Thoracic aorta (tissue), 2 donors: ENCODE measurements at places on chromosomes 2 and 18. TPM values are rescaled to one million over a fixed set of nuclear protein-coding genes. Genes with fewer than 3 reads are reported as not detected.
A peak's percentile ranks its signal among the peaks of the same experiment; 100 is the strongest.

GRCh38 chr2:111945444-111946293 lies 47.3 kb downstream of the MERTK start:
- no peak for DNase-seq
- H3K4me3 ChIP-seq, result no peak overlapping the region
- H3K36me3 ChIP-seq, result peaks cover 6% of the 10 kb centered on the region
- H3K27me3 ChIP-seq, result no peaks in the 10 kb centered on the region

DNA sequence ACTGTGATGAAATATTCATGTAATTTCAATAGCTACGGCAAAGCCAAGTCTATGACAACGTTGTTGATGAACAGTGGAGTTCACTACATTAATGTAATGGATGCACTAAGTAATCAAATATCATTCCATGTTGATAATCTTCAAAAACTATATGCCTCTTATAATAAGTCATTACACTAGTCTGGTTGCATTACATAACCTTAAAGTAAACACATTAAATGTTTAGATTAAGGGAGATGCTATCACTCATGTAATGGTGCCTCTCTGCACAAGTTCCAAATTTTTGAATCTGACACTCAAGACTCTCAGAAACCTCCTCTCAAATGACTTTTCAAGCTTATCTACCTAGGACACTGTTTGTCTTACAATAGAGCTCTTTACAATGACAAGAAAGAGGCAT lies 35.4 kb downstream of the PIEZO2 start:
- DNase-seq, result no peak
- H3K36me3 ChIP-seq, result no peaks in the 10 kb centered on the region
- no peak overlapping the region for H3K27ac ChIP-seq
- H3K4me3 ChIP-seq, result no peak overlapping the region
- H3K27me3 ChIP-seq, result no peaks in the 10 kb centered on the region
- no peaks in the 10 kb centered on the region for H3K4me1 ChIP-seq

- no peak for DNase-seq
- H3K27me3 ChIP-seq, result no peaks in the 10 kb centered on the region
- no peaks in the 10 kb centered on the region for H3K36me3 ChIP-seq
- no peak overlapping the region for H3K27ac ChIP-seq
- H3K4me3 ChIP-seq, result no peak overlapping the region
Measured at GRCh38 chr2:8926356-8926755, 77.1 kb downstream of the MBOAT2 start.

GRCh38 chr2:15675456-15676195 lies 84.0 kb downstream of the DDX1 start:
- H3K27me3 ChIP-seq, result no peaks in the 10 kb centered on the region
- no peak for DNase-seq
- H3K4me3 ChIP-seq, result no peak overlapping the region
- no peak overlapping the region for H3K27ac ChIP-seq

DNA sequence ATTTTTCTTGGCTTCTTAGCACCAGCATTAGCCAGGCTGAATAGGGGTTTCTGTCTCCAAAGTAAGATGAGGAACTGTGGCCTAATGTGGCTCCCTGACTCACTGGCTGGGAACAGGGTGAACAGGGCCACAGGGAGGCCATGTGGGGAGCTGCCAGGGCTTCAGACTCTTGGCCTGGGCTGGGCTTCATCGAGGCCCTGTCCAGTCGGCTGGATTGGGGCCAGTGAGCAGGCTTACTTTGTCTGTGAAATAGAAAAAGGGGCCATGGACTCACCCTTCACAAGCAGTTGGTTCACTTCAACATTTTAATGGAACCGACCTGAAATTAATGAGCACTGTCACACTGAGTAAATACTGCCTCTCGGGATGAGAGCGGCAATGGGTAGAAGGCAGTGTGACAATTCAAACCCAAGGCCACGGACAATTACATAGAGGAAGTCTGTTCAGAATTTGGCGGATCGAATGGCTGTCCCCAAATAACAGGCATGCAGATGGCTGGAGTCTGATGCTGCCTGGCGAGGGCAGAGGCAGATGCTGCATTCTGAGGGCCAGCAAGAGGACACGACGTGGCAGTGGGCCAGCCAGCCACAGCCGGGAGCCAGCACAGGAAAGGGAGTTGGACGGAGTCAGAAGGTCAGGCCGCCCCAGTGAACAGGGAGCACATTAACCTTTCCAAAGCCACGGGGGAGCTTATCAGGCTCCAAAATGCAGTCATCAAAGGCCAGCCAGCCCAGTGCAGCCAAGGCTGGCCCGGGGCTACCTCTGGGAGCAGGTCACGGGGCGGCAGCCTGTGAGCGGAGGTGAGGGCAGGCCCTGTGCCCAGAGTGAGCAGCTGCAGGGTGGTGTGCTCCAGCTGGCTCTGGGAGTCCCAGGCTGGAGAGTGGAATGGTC lies 146.6 kb upstream of the REV1 start:
- no peaks in the 10 kb centered on the region for H3K27me3 ChIP-seq
- peak overlapping the region; percentile 7 for H3K4me3 ChIP-seq
- peak overlapping the region; percentile 60 for H3K27ac ChIP-seq
- DNase-seq, result peak; percentile 76
- peaks cover 50% of the 10 kb centered on the region for H3K4me1 ChIP-seq

GRCh38 chr2:72497763-72498162 lies 328.1 kb downstream of the EXOC6B start:
- no peak overlapping the region for H3K4me3 ChIP-seq
- H3K36me3 ChIP-seq, result peaks cover 4% of the 10 kb centered on the region
- H3K27me3 ChIP-seq, result no peaks in the 10 kb centered on the region
- no peaks in the 10 kb centered on the region for H3K4me1 ChIP-seq
- DNase-seq, result no peak

DNA sequence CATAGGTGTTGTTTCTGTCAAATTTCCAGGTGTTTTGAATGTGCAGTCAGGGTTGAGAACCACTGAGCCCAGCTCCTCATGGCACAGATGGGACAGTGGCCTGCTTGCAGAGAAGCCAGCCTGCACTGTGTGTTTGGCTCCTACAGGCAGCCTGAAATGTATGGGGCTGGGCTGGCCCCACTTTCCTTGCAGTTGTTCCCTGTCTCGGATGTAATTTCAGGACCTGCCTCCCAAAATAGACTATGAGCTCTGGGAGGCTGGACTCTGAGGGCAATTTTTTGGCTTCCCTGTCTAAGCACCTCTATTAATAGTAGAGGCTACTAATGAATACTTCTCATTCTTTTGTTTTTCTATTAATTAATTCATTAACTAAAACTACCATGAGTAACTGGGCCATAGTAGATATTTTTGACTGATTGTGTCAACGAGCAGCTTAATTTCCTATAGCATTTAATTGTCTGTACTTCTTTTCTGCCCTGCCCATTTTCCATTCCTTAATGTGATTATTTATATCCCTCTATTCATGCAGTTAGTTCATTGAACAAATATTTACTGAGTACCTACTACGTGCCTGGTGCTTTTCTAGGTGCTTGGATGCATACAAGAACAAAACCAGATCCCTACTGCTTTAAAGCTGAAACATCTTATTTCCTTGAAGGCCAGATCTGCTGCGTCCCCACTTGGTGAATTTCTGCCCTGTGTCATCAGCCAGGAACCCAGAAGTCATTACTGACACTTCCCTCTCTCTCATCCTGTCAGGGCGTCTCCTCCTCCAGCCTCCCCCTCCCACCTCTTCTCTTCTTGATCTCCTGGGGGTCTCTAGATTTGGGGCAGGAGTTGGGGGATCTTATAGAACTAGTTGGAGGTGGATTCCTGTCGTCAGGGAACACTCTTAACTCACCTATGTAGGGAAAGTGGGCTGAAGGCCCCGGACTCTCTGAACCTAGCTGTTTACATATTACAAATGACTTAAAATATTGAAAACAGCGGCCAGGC lies 16.3 kb downstream of the DYSF start:
- H3K27me3 ChIP-seq, result no peaks in the 10 kb centered on the region
- H3K36me3 ChIP-seq, result no peaks in the 10 kb centered on the region
- H3K27ac ChIP-seq, result no peak overlapping the region
- peaks cover 5% of the 10 kb centered on the region for H3K4me1 ChIP-seq
- H3K4me3 ChIP-seq, result no peak overlapping the region
- DNase-seq, result no peak

GRCh38 chr2:80242355-80242910 lies 62.1 kb downstream of the LRRTM1 start:
- no peaks in the 10 kb centered on the region for H3K4me1 ChIP-seq
- no peak overlapping the region for H3K4me3 ChIP-seq
- DNase-seq, result no peak

GRCh38 chr2:38465789-38466127 lies 88.7 kb upstream of the ATL2 start:
- no peak overlapping the region for H3K4me3 ChIP-seq
- no peaks in the 10 kb centered on the region for H3K36me3 ChIP-seq
- no peak for DNase-seq
- H3K4me1 ChIP-seq, result peaks cover 46% of the 10 kb centered on the region
- no peaks in the 10 kb centered on the region for H3K27me3 ChIP-seq
- peak overlapping the region; percentile 60 for H3K27ac ChIP-seq

GRCh38 chr2:2318949-2319348 lies 12.1 kb downstream of the MYT1L start:
- no peaks in the 10 kb centered on the region for H3K36me3 ChIP-seq
- no peaks in the 10 kb centered on the region for H3K4me1 ChIP-seq
- no peak for DNase-seq
- no peaks in the 10 kb centered on the region for H3K27me3 ChIP-seq
- no peak overlapping the region for H3K4me3 ChIP-seq

DNA sequence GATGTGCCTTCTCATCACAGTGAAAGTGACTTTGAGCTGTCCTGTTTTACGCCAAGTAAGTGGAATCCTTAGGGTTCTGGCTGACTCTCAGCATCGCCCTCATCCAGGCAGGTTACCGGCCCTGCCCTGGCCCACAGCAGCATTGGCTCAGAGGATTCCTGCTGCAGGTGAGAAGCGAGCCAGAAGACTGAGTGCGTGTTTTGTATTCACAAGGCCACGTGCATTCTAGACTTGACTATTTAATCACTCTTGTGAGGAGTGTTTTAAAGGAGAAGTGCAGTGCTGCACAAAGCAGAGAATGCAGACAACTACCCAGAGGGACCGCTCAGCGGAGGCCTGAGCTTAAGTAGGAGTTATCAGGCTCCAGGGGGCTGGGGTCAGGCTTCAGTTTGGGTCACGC lies 48.3 kb downstream of the LAMA3 start:
- no peak overlapping the region for H3K27ac ChIP-seq
- H3K36me3 ChIP-seq, result no peaks in the 10 kb centered on the region
- H3K4me3 ChIP-seq, result no peak overlapping the region

DNA sequence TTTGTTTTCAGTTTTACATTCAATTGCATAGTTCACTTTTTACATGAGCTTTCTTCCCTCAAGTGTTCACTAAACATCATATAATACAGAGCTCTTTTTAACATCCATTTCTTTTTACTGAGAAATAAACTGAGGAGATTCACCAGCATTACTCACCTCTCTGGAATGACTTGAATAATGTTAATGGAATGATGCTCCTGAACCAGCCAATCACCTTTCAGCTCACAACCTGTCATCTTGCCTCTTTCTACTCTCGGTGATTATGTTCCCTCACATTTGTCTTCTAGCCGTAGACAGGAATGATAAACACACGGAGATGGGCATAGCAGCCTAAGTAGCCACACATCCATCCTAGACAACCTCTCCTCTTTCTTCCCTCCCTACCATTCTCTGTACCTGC lies 301.7 kb downstream of the PAX3 start:
- H3K27me3 ChIP-seq, result no peaks in the 10 kb centered on the region
- no peak overlapping the region for H3K27ac ChIP-seq
- no peak for DNase-seq
- no peaks in the 10 kb centered on the region for H3K36me3 ChIP-seq

DNA sequence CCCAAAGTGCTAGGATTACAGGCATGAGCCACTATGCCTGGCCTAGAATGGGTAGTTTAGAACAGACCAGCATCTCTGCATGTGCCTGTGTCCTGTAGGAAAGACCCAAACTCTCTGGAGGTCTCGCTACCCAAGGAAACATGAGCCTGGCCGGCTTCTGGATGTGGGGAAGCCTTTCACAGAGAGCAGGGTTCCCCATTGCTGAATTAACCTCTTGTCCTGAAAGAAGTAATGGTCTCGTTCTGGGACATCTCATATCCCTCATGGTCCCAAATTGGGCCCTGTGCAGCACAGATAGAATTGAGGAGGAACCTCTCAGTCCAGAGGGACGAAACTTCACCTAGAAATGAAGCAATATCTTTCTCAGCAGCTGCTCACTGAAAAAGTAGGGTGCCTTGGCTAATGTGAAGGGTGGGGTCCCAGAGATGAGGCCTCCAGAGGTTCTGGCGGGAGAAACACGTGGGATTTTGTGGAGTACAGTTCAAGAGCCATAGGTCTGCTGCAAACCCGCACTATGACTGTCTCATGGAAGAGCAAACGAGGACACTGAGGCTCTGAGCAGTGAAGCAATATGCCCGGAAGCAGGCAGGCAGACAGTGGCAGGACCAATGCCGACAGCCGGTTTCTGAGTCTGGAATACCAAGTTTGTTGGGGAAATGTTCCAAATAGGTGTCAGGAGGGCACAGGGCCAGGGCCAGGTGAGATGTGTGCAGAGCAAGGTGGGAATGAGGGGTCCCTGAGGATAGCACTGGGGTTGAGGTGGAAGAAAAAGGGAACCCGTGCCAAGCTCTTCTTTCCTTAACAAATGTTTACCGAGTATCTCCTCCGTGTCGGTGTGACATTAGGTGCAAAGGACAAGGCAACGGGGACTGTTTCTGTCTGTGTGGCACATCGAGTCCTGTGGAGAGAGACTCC lies 121.0 kb upstream of the TWIST2 start:
- H3K4me1 ChIP-seq, result peaks cover 8% of the 10 kb centered on the region
- no peaks in the 10 kb centered on the region for H3K27me3 ChIP-seq
- no peaks in the 10 kb centered on the region for H3K36me3 ChIP-seq
- DNase-seq, result no peak

DNA sequence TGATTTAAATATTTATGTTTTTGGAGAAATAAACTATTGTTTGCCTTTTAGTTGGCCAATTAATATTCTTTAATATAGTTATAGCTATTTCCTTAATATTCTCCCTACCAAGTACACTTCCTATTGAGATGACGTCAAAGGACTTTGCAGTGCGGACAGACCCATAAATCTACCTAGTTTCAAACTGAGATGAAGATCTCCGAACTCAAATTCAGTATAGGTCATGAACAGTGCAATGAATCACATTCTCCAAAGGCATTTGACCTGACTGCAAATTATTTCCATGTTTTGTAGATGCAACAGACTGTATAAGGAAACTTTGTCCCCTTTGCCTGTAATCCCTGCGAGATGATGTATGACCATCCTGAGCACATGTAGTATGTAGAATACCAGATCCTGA lies 342.6 kb upstream of the FIGN start:
- no peak overlapping the region for H3K27ac ChIP-seq
- DNase-seq, result no peak
- H3K4me3 ChIP-seq, result no peak overlapping the region
- no peaks in the 10 kb centered on the region for H3K27me3 ChIP-seq
- peaks cover 23% of the 10 kb centered on the region for H3K4me1 ChIP-seq

The ARL5A gene
- total RNA-seq, result 44.1 TPM

The SAP130 gene
- 24.3 TPM for total RNA-seq

The TWIST2 gene
- 62.1 TPM for total RNA-seq

The DCDC2C gene
- 6.6 TPM for total RNA-seq

The GYPC gene
- 185 TPM for total RNA-seq

The CCDC141 gene
- 2.4 TPM for total RNA-seq

The CCDC148 gene
- not detected for total RNA-seq

The MAPK4 gene
- 4.0 TPM for total RNA-seq

The KIF1A gene
- total RNA-seq, result not detected
